ENCODE measurements at places on chromosomes 3 and 15. TPM values are rescaled to one million over a fixed set of nuclear protein-coding genes. Genes with fewer than 3 reads are reported as not detected.
A peak's percentile ranks its signal among the peaks of the same experiment; 100 is the strongest.

SLC25A20 gene
- 23.8 TPM for polyA plus RNA-seq

- peak; percentile 62 for DNase-seq
- no peak overlapping the region for H3K4me3 ChIP-seq
- H3K36me3 ChIP-seq: no peaks in the 10 kb centered on the region
- no peaks in the 10 kb centered on the region for H3K27me3 ChIP-seq
- no peak overlapping the region for H3K27ac ChIP-seq
- peaks cover 9% of the 10 kb centered on the region for H3K4me1 ChIP-seq
Measured at GRCh38 chr3:98779541-98780335, 16.6 kb downstream of the ST3GAL6 start.

CPLX3 gene
- polyA plus RNA-seq: not detected

SCG3 gene
- 0.02 TPM for polyA plus RNA-seq

All from IMR-90 (cell line).